HT-29 (cell line): ENCODE measurements at places on chromosomes 6 and 20.

DNA sequence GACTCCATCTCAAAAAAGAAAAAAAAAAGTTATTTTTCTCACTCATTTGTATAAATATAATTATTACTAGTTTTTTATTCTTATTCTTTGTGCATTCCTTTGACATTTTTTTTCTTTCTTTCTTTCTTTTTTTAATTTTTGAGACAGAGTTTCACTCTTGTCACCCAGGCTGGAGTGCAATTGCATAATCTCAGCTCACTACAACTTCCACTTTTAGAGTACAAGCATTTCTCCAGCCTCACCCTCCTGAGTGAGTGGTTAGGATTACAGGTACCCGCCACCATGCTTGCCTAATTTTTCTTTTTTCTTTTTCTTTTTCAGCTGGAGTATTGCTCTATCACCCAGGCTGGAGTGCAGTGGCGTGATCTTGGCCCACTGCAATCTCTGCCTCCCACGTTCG lies 51.4 kb upstream of the JARID2 start:
- no peak for DNase-seq

DNA sequence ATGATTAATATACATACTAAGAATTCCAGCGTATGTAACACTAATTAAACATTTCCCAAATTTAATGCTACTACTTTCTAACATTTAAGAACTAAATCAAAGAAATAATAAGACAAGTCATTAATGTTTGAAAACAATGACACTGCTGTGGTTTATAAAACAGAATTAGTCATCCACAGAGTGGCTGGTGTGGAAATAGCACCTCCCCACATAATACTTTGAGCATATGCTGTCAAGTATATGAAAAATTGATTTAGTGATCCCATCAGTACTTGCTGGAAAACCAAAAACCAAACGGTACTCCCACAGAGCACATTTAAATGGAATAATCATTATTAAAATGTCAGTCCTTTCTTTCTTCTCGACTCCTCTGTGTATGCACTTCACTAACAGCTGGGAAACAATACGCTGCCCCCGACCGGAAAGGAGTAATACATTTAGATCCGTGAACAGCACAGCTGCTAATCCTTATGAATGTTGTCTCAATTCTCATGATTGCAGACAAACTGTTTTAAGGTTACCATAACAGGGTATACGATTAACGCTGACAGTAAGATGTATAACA lies 78.4 kb downstream of the PREP start:
- DNase-seq, result no peak

DNA sequence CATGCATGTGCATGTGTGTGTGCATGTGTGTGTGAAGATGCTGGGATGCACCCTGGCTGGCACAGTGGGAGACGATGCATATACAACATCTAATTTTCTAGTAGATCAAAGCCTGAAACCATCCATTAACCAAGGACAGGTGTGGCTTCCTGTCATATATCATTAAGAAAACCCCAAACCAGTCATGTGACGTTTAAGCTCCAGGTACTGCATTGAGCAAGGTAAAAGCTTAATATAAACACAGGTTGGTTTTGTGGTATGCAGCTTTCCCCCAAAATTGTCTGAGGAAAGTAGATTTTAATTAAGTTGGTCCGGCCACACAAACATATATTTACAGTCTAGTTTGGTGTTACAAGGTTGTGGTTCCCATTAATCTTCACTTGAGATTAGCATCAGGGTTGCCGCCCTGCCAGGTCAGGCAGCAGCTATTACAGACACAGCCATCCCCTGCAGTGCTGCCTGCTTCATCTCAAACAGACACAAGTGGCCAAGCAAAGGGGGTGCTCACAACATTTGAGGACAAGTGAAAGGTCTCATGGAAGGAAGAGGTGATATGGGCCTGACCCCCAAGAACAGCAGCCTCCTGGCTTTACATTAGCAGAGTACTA lies 48.6 kb upstream of the NAA20 start:
- DNase-seq, result peak; percentile 21

DNA sequence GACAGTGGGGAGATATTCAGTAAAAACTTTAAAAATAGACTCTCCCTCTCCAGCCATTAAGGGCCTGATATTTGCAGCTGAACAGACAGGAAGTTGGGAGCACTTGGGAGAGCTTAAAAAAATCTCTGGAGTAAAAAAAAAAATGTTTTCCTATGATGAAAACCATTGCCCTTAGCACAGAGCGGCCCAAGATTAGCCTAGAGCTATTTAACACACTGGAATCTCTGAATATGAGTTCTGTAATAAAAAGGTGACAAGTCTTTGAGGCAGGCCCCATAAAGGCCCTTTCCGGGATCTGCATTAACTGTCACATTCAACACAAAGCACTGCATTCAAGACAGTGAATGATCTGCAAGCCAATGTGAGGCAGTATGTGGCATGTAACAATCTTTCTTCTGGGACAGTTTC lies 393.7 kb downstream of the ZFAND3 start:
- no peak for DNase-seq

GRCh38 chr6:39114388-39114703 lies 640 bp downstream of the SAYSD1 start:
- DNase-seq, result no peak

DNA sequence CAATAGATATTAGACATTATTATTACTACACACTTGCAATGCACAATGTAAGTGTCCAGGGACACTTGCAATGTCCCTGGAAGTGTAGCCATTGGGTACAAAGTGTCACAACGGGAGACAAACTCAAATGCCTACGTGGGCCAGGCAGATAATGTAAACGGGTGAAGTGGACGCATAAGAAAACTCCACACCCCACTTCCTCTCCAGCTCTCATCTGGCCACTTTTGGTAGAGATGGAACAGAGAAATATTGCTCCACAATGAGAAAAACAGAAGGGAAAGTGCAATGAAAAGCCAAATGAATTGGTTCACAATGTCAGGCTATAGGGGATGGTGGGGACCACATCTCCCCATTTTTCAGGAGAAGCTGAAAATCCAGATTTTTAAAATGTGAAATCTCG lies 9.4 kb downstream of the SULF2 start:
- DNase-seq, result no peak
